Suprapubic skin (tissue), 4 donors: ENCODE measurements at places on chromosomes 2 and 18.

DNA sequence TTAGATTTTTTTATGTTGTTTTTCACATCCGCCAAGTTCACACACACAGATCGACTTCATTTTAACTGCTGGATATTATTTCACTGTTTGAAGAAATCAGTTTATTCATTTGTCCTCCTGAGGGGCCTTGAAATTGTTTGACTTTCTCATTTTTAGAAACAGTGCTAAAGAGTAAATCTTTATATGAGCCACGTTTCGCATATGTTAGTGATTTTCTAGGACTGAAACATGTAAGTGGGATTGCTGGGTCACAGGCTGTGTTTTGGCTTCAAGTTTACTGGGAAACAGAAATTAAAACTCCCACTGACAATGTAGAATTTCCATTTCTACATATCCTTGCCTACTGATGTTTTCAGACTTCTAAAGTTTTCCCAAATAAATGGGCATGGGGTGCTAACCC lies 363.8 kb downstream of the NCKAP5 start:
- DNase-seq: no peak

GRCh38 chr2:191806396-191806795 lies 40.5 kb downstream of the CAVIN2 start:
- DNase-seq: no peak

GRCh38 chr2:222033541-222033940 lies 265.3 kb downstream of the PAX3 start:
- DNase-seq: no peak

DNA sequence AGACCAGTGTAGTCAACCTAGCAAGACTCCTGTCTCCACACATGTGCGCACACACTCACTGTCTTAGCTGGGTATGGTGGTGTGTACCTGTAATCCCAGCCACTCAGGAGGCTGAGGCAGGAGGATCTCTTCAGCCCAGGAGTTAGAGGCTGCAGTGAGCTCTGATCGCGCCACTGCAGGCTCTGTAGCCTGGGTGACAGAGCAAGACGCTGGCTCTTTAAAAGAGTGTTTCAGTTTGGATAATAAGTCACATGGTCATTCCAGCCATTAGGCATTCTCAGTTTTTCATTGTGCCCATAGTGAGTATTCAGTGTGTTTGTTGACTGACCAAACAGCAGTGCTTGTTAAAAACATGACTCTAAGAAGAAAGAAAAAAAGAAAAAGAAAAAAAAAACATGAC lies 31.0 kb downstream of the RAB10 start:
- no peak for DNase-seq

DNA sequence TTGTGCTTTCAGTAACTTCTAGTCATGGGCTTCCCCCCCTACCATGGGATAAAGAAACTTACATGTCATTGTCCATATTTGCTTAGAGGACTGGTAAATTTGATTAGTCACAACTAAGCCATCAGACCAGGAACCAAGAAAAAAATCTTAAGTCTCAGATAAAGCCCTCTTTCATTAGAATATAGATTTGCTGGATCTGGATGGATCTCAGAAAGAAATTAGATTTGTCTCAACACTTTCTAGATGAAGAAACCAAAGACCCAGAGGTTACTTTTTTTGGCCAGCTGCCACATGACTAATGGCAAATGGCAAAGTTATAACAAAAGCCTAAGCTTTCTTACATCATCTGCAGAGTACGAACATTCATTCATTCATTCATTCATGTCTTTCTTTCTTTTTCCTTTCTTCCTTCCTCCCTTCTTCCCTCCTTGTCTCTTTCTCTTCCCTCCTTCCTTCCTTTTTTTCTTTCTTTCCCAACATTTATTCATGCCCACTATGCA lies 60.2 kb downstream of the CDCA7 start:
- no peak for DNase-seq

GRCh38 chr2:168655207-168655606 lies 147.2 kb upstream of the NOSTRIN start:
- DNase-seq: no peak

DNA sequence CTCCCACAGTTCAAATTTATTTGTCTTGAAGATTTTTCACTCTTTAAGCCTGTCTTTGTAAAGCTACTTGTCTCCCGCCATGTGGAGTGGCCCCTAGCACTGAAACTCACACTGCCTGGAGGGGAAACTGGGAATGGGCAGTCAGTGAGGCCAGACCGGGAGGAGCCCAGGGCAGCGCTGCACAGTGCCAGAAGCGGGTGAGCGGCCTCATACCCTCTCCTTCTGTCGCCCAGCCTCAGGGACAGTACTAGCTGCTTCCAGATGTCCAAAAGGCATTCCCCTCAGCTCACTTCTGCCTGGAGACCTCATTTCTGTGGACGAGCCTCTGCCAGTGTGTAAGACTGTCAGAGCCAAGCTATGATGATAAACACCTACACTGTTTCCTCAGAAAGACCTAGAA lies 79.9 kb downstream of the SEPTIN10 start:
- DNase-seq: no peak

DNA sequence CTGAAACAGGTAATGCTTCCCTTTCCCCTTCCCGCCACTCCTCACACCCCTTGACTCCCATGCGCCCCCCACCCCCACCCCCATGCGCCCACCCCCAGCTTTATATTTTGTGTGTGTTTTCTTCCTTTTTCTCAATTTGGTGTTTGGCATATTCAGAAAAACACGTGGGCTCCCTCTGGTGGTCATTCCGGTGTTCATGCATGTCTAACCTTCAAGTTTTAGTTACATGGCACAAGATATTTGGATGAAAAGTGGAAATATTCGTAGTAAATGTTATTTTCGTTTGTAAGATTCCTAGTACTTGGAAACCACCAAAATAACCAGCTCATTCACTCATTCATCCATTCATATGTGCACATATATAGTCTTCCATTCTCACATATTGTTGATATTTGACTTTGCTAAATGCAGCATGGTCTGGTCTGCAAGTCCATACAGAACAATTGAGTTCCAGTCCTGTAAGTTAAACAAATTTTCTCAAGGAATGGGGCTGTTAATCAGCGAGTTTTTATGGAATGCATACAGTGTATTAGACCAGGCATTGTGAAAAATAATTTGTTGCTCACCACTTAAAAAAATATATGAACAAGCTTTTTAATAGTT lies 143.6 kb upstream of the MAP3K20 start:
- no peak for DNase-seq

DNA sequence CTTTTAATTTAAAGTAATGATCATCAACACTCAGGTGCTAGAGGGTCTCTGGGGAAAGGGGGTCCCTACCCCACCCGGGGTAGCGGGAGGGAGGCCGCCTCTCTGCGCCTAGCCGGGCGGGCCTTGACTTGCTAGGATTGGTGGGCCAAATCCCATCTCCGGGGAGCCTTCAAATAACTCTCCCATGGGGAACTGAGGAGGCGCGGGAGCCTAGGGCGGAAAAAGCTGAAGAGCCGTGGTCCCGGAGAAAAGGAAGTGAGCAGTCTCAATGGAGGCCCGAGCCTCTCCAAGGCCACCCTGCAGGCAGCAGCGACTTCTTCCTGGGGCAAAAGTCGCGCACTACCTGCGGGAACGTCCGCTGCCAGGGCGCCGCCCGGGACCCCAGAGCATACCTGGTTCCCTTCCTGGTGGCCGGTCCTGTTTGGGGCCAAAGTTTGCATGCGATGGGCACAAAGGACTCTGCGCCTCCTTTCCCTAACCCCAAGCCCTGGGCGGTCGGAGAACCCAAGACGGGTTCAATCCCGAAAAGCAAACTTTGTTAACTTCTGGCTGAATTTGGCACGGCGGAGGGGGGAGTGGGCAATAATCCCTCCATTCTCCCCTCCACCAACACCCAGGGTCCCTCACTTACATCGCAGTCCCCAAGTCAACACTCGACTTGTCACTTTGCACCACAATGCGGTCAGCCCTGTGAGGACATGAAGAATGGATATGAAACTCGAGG lies 13.6 kb downstream of the EN1 start:
- peak; percentile 56 for DNase-seq

- no peak for DNase-seq
Measured at GRCh38 chr2:150555611-150556356, 68.3 kb upstream of the RND3 start.

DNA sequence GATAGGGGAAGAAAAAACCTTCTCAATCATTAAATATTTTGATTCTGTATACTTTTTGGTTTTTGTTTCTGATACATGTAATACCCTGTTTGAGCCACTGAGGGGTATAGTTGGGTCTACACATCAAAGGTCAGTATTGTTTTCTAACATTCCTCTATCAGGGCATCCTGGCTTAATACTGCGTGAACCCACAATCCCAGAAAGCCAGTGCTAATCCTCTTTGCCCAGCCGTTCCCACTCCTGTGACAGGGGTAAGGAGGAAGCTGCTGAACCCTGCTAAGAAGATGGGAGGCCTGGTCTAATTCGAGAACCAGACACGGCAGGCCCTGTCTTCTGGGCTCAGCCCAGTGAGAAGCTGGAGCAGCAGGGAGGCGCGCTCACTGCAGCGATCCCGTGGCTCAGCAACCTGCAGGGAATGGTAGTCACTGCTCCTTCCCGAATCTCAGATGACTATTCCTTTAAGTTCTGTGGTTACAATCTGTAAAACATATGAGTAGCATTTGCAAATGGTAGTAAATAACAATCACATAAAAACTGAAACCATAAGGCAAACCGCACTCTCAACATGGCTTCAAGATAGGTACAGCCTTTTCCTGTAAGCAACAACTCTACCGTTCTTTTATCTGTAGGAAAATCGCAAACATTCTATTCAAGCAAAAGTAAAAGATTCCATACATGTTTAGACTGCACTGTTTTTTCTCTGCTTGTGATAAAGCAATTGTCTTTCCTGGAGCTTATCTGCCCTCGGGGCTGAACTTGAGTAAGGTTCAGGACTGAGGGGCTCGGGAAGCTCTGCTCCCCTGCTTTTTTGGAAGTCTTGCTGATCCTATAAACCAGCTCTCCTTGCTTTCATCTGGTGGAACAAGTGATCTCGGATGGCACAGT lies 87.0 kb downstream of the EPB41L3 start:
- no peak for DNase-seq

DNA sequence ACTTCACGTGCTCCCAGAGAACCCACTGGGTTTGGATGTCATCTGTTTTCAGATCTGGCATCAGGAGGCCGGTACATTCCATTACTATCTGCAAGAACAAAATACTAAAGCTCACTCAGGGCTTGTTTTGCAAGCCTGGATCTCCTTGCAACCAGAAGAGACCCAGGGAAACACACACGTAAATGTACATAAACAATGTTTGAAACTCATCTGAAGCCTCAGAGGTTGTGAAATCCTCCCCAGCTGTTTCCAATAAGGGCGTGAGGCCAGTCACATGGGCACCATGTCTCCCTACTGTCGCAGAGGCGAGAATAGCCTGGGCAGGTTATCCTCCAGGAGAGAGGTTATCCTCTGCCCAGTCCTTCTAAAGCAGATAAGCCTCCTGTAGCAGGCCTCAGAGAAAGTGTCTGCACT lies 186.9 kb downstream of the GFPT1 start:
- DNase-seq: peak; percentile 87

- no peak for DNase-seq
Measured at GRCh38 chr2:100673115-100673514, 110.3 kb downstream of the PDCL3 start.

- no peak for DNase-seq
Measured at GRCh38 chr2:2912731-2913130, 464.9 kb downstream of the EIPR1 start.

GRCh38 chr18:46204143-46204542 lies 100.0 kb downstream of the HAUS1 start:
- DNase-seq: no peak

- DNase-seq: peak; percentile 94
Measured at GRCh38 chr18:55415258-55415871, 172.6 kb downstream of the TCF4 start.

- DNase-seq: no peak
Measured at GRCh38 chr2:109164739-109165221, 35.8 kb downstream of the SH3RF3 start.

- no peak for DNase-seq
Measured at GRCh38 chr2:50591642-50592041, 440.3 kb downstream of the NRXN1 start.

GRCh38 chr2:65662654-65663432 lies 230.4 kb upstream of the SPRED2 start:
- no peak for DNase-seq

DNA sequence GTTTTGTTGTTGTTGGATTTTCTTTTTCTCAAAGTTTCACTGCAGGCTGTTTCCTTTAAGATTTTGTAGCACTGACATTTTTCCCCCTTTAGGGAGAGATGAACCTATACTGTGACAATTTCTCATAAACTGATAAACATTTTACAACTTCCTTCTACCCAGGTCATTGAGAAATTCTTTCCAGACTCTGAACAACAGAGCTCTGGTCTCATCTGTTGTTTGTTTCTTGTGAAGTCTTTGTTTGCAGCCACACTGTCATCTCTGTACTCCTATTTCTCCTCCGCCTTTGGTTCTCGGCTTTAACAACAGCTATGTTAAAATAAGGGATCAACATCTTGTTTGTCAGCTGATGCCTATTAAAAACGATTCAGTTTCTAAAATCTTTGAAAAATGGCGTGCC lies 167.6 kb downstream of the VWC2L start:
- no peak for DNase-seq

- DNase-seq: no peak
Measured at GRCh38 chr2:178844269-178844668, 37.0 kb upstream of the TTN start.

GRCh38 chr2:173086518-173087213 lies 11.0 kb downstream of the MAP3K20 start:
- DNase-seq: no peak

DNA sequence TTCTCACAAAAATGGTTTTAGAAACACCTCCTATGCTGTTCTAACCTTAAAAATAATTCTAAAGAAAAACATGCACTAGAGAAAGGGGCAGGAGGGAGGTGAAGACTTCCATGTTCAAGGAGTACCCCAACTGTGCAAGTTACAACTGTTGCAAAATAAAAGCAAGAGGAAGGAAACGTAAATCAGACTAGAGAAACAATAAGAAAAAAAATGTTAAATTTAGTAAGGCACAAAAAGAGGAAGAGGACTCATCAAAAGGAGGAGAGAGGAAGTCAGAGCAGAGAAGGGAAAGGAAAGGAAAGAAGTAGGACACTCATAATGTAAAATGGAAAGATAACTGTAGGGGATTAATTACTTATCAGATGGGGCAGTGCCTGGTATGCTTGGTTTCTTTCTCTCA lies 34.1 kb downstream of the RAPH1 start:
- no peak for DNase-seq

DNA sequence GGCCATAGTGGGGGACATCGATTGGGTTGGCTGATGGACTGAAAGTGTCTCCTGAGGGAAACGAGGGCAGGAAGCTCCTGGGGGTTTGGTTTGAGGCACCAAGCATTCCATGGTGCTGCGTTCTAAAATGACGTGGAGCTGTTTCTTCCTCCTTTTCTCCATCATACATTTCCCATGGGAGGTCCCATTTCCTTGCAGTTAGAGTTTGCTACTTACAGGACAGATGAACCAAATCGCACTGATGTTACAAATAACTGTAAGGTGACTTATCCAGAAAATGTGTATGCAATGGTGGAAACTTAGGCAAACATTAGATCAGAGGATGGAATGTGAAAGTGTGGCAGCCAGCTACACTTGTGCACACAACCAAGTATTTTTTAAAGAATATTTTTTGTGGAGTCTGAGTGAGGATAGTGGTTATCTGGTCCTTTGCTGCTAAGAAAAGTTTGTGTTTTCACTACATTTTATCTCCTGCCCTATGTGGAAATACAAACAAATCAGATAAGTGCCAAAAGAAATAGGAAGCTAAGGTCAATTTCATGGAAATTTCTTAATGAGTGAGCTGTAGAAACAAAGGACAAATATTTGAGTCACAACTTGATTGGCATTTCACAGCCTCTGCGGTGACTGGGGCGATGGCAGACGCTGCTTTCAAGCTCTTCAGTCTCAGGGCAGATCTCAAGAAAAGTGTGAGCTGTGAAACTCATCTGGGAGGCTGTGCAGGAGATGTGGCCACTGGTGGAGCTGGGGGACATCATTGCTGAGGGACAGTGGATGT lies 256.2 kb downstream of the TSN start:
- no peak for DNase-seq

GRCh38 chr2:80169811-80170594 lies 134.5 kb downstream of the LRRTM1 start:
- no peak for DNase-seq
